ENCODE measurements at places on chromosomes 1 and 21. TPM values are rescaled to one million over a fixed set of nuclear protein-coding genes. Genes with fewer than 3 reads are reported as not detected.

Gene MRPS6
- 134 TPM for total RNA-seq

Gene EPHB2
- 0.33 TPM for total RNA-seq

Gene NPHS2
- not detected for total RNA-seq

Gene CDC42BPA
- 0.42 TPM for total RNA-seq

Gene PRKACB
- total RNA-seq = 54.6 TPM

Gene OR2L5
- not detected for total RNA-seq

Gene TMEM54
- total RNA-seq = 2.5 TPM

Gene DDR2
- 0.13 TPM for total RNA-seq
